Activated CD4-positive, CD25-positive, alpha-beta regulatory T cell (primary cell): ENCODE measurements at places on chromosomes 5 and 9.

GRCh38 chr5:176916337-176916736 lies 17.2 kb upstream of the HK3 start:
- no peak for DNase-seq

DNA sequence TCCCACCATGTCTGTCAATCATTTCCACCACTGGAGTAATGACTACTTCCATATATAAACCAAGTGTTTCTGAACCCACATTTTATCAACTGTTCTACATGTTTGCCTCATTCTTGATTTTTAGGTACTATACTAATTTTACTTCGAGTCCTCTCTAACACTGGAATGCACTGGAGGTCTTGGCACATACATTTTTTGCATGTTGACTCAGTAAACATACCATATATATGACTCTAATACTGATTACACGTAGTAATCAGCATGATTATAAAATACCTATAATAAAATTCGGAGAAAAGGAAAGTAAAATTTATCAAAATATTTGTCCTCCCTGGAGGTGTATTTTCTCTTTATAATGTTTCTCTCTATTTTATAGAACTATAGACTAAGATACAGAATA lies 621.7 kb upstream of the NUDT12 start:
- no peak for DNase-seq

GRCh38 chr5:174877987-174878386 lies 153.6 kb downstream of the MSX2 start:
- no peak for DNase-seq

GRCh38 chr5:179955630-179956029 lies 47.9 kb upstream of the TBC1D9B start:
- DNase-seq: no peak

- no peak for DNase-seq
Measured at GRCh38 chr5:57036761-57037160, 84.8 kb upstream of the MIER3 start.
